ENCODE measurements at places on chromosomes 1 and 21.

- DNase-seq = no peak
These were observed 45.8 kb upstream of the WNT2B start for GRCh38 chr1:112462953-112463279.

GRCh38 chr1:63350320-63350719 is 17.1 kb upstream of the ALG6 start:
- DNase-seq = no peak

DNA sequence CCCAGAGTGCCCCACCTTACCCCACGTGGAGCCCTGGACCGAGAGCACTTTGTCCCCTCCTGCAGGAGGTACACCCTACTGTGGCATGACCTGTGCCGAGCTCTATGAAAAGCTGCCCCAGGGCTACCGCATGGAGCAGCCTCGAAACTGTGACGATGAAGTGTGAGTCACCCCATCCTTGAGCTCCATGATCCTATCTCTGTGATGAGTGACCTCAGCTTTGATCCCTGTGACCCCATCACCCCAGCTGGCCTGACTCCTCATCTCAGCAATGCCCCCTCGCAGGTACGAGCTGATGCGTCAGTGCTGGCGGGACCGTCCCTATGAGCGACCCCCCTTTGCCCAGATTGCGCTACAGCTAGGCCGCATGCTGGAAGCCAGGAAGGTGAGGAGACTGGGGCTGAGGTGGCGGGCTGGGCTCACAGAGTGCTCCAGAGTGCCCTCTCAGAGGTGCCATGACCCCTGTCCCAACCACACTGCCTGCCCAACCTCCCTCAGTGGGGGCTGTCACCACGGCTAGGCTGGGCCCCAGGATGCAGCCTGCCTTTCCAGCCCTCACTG is 16.2 kb upstream of the MPL start:
- DNase-seq = no peak

GRCh38 chr1:23592209-23592892 is 33.0 kb upstream of the ID3 start:
- DNase-seq = no peak

DNA sequence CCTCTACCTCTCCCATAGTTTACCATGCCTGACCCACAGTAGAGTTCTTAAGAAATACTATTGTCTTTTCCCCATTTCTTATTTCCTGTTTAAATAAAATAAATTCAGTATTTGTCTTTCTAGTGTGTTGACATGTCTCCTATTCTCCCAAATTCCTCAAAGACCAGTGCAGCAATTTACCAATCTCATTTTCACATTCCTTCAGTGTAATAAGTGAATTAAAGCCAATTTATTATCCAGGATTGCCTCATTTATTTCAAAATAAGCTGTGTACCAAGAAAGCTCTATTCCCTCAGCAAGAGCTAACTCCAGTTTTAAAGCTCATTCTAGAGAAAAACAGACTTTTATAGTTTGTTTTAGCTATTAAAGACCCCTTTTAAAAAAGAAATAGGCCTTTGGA is 49.9 kb downstream of the DISC1 start:
- DNase-seq = no peak

DNA sequence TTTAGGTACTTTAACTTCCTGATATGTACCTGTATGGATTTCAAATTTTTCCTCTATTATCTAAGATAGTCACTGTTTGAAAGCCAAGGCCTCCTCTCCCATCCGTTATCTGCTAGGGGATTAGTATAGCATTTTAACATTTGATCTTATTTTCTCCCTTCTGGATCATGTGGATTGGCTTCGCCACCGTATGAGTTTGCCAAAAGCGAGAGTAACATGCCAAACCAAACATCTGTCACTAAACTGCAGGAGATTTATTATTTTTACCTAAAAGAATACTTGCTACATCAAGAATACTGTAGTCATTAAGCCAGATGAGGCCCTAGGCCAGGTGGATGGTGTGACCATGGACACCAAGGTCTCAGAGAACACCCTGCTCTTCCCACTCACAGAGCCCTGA is 28.5 kb upstream of the EEIG2 start:
- DNase-seq = no peak

DNA sequence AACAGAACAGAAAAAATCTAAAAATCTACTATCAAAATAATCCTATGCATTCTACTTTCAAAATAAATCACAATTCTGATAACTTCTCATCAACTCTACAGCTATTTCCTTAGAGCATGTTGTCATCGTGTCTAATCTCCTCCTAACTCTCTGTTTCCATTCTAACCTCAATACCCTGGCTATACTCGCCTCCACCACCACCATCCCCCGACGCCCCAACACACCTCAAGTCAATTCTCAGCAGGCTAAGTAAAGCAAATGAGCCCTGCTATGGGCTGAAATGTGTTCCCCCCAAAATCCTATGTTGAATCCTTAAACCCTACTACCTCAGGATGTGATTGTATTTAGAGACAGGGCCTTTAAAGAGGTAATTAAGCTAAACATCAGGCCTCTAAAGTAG is 34.6 kb downstream of the NRDC start:
- no peak for DNase-seq

DNA sequence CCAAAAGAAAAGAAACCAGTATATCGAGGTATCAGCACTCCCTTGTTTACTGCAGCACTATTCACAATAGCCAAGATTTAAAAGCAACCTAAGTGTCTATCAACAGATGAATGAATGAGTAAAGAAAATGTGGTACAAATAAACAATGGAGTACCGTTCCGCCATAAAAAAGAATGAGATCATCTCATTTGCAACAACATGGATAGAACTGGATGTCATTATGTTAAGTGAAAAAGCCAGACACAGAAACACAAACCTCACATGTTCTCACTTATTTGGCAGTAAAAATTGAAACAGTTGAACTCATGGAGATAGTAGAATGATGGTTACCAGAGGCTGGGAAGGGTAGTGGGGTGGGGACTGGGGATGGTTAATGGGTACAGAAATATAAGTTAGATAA is 4.3 kb upstream of the GNG5 start:
- no peak for DNase-seq

- DNase-seq = no peak
These were observed 30.8 kb upstream of the DIPK1A start for GRCh38 chr1:92992054-92992453.

DNA sequence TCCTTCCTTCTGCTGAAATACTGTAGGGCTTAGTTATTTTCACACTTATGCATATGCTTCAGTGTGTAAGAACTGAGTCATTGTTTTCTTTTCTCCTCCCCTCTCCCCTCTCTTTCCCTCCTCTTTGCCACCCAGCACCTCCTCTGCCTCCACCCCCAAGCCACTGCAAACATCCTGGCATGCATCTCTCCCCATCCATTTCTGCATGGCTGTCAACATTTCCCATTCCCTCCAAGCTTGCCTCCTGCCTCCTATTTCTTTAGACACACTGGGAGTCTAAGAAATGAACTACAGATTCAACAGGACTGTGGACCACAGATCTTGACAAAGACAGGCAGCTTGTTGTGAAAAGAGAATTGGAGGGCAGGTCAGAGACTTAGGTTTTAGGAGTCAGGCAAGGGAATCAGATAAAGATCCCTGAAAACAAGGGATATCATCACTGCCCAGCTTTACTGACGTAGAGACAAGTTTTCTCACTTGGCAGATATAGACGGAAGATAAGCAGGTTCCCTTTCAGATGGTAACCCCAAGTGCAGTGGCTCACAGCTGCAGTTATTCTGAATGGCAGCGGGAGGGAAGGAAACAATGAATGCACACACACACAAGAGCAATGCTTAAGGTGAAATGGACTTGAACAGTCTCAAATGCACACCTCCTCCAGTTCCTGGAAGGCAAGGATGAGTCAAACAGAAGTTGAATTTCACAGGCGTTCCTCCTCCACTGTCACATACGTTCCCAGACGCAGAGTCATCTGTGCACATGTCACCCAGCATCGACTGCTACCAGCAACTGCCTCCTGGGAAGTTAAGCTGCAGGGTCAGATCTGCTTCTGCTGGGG is 56.1 kb downstream of the HIVEP3 start:
- DNase-seq = peak; percentile 64

- DNase-seq = no peak
These were observed 152.7 kb downstream of the S1PR1 start for GRCh38 chr1:101389547-101389929.

DNA sequence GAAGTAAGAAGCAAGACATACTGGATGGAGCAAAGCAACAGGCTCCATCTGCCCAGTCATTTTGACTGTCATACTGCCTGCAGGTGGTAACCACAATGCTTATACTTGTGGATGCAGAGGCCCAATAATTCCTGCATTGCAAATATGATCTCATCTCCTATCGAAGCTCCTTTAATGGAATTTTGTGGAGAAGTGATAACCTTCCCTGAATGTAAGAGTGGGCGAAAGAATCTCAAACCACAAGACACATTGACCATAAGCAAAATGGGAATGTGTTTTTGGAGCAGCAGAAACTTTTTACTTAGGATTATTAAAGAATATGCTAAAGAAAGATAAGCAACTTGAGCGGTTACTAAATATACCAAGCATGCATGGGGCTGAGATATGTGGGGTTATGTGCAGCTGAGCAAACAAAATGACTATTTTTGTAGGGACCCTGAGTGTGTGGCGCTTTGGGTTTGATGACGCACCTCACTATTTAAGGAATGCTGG is 77.4 kb upstream of the BACH1 start:
- DNase-seq = no peak

- no peak for DNase-seq
These were observed 80.3 kb downstream of the LRIG2 start for GRCh38 chr1:113153116-113153803.

- DNase-seq = no peak
These were observed 11.9 kb upstream of the ZBTB21 start for GRCh38 chr21:42022091-42022430.

DNA sequence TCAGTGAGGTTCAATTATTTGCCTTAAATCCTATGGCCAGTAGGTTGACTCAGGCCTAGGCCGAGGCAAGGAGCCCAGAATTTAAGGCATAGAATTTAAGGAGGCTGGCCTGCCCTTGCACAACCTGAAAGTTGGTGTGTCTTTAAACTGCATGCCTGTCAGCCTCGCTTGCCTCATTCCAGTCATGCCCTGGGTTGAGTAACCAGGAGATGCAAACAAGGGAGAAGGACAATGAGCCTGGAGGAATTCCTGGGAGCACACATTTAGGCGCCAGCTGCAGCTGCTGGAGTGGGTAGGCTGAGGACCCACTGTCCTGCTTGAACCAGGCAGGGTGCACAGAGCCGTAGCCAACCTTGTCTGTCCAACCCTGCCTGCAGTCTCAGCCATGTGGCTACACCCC is 11.7 kb downstream of the CD2 start:
- DNase-seq = no peak

GRCh38 chr1:92291372-92291999 is 7.3 kb downstream of the GLMN start:
- no peak for DNase-seq

DNA sequence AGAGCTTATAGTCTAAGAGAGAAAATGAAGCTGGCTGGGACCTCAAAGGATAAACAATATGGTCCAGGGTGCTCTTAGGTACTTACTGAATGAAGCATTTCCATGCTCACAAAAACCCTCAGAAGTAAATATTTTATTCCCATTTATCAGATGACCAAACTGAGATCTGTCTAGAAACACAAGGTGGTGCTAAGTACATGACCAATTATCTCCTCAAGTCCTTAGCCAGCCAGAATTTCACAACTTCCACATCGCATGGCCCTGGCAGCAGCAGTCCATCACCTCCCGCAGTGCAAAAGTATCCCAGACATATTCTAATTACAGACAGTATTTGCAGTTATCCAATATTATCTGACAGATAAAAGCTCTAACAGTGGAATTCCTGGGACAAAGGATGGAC is 321.7 kb upstream of the PROX1 start:
- DNase-seq = no peak

DNA sequence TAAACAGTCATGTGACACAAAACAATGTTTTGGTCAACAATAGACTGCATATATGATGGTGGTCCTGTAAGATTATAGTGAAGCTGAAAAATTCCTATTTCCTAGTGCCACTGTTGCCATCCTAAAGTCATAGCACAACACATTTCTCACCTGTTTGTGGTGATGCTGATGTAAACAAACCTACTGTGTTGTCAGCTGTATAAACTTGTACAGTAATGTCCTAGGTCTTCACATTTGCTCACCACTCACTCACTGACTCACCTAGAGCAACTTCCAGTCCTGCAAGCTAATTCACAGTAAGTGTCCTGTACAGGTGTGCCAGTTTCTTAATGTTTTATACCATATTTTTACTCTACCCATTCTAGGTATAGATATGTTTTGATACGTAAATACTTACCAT is 326.1 kb upstream of the USP24 start:
- no peak for DNase-seq

GRCh38 chr1:27130798-27131197 is 24.1 kb downstream of the SLC9A1 start:
- no peak for DNase-seq

DNA sequence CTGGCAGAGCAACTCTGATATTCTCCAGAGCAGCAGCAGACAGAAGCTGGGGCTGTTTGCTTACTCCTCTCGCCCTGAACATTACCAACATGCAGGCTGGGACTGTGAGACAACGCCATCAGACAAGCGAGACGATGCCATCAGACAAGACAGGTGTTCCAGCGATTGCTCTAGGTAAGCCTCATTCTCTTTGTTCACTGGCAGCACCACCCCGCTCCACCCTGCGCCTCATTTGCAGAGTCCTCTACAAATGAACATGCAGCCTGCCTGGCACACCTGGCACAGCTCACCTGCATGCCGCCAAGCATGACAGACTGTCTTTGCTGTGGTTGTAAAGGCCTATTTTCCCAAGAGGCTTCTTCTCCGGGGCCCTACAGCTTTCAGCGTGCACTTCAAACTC is 346.2 kb downstream of the SMYD3 start:
- DNase-seq = no peak

DNA sequence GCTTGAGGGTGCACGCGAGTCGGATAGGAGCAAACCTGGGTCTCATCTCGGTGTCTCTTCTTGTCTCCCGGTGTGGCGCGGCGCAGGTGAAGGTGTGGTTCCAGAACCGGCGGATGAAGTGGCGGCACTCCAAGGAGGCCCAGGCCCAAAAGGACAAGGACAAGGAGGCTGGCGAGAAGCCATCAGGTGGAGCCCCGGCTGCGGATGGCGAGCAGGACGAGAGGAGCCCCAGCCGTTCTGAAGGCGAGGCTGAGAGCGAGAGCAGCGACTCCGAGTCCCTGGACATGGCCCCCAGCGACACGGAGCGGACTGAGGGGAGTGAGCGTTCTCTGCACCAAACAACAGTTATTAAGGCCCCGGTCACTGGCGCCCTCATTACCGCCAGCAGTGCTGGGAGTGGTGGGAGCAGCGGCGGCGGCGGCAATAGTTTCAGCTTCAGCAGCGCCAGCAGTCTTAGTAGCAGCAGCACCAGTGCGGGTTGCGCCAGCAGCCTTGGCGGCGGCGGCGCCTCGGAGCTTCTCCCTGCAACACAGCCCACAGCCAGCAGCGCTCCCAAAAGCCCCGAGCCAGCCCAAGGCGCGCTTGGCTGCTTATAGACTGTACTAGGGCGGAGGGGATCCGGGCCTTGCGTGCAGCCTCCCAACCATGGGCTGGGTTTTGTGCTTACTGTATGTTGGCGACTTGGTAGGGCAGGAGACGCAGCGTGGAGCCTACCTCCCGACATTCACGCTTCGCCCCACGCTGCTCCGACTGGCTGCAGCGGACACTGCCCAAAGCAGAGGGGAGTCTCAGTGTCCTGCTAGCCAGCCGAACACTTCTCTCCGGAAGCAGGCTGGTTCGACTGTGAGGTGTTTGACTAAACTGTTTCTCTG is 5.1 kb downstream of the HLX start:
- DNase-seq = no peak

GRCh38 chr1:56432166-56432971 is 147.0 kb downstream of the PLPP3 start:
- DNase-seq = no peak

- no peak for DNase-seq
These were observed 104.9 kb downstream of the TENT5C start for GRCh38 chr1:117710710-117711109.

GRCh38 chr1:24888061-24888970 is 41.8 kb downstream of the RUNX3 start:
- no peak for DNase-seq
